ENCODE measurements at places on chromosomes 5 and 9.

GRCh38 chr9:133889584-133890301 lies 102.4 kb downstream of the VAV2 start:
- no peak for DNase-seq

GRCh38 chr5:36066540-36067210 lies at the start of gene UGT3A2:
Gene UGT3A2 (minus strand): TSS chr5:36066882. CDS start chr5:36066789, 93 bp downstream.
- no peak for DNase-seq

- no peak for DNase-seq
Measured at GRCh38 chr5:150700246-150700593, 642 bp downstream of the RBM22 start.

GRCh38 chr5:91315701-91316100 lies 67.4 kb downstream of the ARRDC3 start:
- DNase-seq: no peak

- DNase-seq: no peak
Measured at GRCh38 chr5:138663009-138663408, 87.8 kb upstream of the HSPA9 start.

DNA sequence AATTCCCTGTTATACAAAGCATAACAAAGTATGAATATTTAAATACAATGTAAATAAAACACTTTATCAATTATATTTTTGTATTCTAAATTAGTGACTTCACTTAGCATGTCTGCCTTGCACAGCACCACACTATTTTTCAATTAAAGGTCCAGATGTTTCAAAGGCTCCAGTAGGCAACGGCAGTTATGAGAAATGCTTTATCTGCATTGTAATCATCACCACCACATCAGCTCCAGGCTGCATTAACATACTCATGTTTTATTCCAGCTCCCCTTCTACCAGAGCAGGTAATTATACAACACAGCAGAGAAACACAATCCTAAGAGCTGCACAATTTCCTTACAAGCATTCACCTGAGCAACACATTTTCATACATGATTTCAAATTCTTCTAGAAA lies 102.8 kb downstream of the MAPKAP1 start:
- DNase-seq: no peak

GRCh38 chr5:76941442-76941841 lies 11.4 kb upstream of the CRHBP start:
- no peak for DNase-seq

DNA sequence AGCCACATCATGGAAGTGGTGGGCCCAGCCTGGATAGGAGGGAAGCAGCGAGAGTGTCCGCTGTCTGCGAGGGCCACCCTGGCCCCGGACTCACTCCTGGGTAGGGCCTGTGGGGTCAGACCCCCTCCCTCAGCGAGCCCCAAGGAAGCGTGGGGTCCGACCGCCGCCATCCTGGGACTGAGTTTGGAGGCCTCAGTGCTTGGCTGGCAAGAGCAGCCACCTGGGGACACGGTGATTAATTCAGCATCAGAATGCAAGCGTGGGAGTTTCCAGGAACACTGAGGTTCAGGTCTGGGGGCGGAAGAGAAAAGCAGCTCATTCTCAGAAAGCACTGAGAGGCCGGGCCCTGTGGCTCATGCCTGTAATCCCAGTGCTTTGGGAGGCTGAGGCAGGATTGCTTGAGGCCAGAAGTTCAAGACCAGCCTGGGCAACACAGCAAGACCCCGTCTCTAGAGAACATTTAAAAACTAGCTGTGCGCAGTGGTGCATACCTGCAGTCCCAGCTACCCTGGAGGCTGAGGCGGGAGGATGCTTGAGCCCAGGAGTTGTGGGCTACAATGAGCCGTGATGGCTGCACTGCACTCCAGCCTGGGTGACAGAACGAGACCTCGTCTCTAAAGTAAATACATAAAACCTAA lies 18.3 kb upstream of the CAMSAP1 start:
- no peak for DNase-seq

DNA sequence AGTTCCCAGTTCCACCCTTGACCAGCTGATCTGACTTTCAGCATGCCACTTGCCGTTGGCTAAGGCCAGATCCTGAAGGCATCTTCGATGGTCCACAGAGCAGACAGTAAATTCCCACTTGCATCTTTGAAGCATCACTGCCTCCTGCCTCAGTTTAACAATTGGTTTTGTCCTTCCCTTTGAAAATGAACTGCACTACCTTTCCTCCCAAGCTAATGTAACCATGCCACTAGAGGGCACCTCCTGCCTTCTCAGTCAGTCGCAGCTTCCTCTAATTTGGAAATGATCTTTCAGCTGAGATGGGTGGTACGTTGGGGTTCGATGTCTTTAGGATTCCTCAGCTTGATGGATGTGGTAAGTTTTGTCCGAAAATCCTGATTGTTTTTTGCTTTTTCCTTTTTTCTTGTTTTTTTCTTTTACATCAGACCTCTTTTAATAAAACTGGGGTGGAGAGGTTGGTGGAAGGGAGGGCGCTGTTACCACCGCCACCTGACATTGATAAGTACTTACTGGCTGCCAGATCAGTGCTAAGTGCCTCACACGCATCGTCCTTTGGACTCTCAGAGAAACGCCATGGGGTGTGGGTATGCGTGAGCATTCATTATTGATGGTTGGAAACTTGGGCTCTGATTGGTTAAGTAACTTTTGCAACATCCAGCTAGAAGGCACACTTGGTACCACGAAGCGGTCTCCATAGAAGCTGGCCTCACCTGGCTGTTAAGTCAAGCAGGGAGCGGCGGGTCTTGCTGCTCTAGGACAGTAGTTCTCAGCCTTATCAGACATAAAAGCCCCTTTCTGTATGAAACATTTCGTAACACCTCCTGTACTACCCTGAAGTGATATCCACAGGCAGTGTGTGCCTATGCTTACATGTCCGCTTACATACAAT lies 16.9 kb downstream of the PTTG1 start:
- peak; percentile 60 for DNase-seq

DNA sequence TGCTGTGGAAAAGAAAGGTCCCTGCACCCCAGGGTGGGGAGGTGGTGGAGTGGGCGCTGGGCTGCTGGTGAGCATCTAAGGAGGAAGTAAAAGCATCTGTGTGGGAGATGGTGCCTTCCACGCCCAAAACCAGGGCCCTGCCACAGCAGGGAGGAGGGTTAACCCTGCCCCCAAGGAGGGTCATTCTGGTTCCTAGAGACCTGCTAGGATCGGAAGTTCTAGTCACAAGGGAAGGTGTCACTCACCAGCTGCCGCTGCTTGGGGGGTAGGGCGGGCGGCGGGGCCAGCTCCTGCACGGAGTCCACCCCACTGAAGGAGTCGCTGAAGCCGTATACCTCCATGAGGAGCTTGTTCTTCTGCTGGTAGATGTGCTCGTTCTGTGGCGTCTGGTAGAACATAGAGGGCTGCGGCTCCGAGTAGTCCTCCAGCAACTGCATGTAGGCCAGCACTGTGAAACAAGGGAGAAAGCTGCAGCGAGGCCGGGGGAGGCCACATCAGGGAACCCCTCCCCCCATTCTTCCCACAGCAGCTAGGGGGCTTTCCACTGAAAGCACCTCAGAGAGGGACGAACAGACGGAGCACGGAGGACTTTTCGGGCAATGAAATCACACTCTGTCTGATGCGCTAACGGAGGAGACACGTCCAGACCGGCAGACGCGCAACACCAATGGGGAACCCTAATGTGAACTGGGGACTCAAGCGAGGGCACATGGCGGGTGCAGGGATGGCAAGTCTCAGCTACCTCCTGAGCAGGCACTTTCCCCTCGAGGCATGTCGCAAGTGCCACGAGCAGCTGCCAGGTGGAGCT lies 76.4 kb downstream of the PRRT1B start:
- peak; percentile 71 for DNase-seq

GRCh38 chr9:13487071-13487470 lies 207.6 kb upstream of the MPDZ start:
- DNase-seq: no peak
